ENCODE measurements at places on chromosomes 5 and 9.

GRCh38 chr9:94031380-94031779 is 52.9 kb upstream of the PTPDC1 start:
- peak overlapping the region; percentile 34 for H3K27ac ChIP-seq
- peaks cover 2% of the 10 kb centered on the region for H3K27me3 ChIP-seq
- DNase-seq, result no peak
- peaks cover 20% of the 10 kb centered on the region for H3K4me1 ChIP-seq
- peaks cover 12% of the 10 kb centered on the region for H3K36me3 ChIP-seq

DNA sequence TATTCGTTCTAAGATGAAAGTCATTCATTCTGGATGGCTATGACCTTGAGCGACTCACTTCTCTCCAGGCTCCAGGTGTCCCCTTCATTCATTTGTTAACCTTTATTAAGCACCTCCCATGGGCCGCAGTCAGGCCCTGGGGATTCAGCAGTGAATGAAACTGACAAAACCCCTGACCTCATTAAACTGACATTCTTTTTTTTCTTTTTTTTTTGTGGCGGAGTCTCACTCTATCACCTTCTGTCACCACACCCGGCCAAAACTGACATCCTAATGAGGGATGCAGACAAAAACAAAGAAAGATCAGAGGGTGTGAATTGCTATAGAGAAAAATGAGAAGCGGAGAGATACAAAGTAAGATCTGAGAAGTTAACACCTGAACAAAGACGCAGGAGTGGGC is 16.5 kb upstream of the ODF2 start:
- no peaks in the 10 kb centered on the region for H3K36me3 ChIP-seq
- no peak overlapping the region for H3K27ac ChIP-seq
- no peaks in the 10 kb centered on the region for H3K27me3 ChIP-seq
- DNase-seq, result no peak
- H3K4me1 ChIP-seq, result peaks cover 11% of the 10 kb centered on the region
- no peak overlapping the region for H3K4me3 ChIP-seq

- H3K36me3 ChIP-seq, result no peaks in the 10 kb centered on the region
- DNase-seq, result no peak
- peaks cover 38% of the 10 kb centered on the region for H3K27me3 ChIP-seq
- peaks cover 9% of the 10 kb centered on the region for H3K4me1 ChIP-seq
Observed at GRCh38 chr5:123033157-123033671, 3.3 kb downstream of the PPIC start.

DNA sequence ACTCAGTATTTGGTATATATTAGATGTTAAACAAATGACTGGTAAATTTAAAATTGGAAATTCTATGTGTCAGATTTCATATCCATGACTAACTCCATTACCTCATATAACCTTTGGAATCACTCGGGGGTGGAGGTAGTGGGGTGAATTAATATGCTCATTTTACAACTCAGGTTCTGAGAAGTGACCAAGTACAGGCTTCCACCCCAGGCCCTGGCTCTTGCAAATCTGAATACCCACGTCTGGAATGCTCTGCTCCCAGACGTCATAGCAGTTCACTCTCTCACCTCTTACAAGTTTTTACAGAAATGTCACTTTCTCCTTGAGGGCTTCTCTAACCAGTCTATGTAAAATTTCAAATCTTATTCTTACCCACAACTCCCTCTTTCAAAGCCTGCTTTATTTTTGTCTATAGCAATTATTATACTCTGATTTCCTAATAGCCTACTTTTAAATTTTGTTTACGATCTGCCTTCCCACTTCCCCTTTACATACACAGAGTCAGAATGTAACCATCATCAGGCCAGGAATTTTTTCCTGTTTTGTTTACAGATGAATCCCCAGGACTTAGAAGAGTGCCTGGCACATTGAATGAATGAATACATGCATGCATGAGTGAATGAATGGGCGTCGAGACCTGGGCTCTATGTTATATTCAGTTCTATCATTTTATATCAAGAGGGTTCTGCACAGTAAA is 134.1 kb upstream of the IFNE start:
- H3K27ac ChIP-seq, result no peak overlapping the region
- no peaks in the 10 kb centered on the region for H3K36me3 ChIP-seq
- H3K4me3 ChIP-seq, result no peak overlapping the region
- peaks cover 11% of the 10 kb centered on the region for H3K4me1 ChIP-seq
- H3K27me3 ChIP-seq, result peaks cover 1% of the 10 kb centered on the region

- no peaks in the 10 kb centered on the region for H3K4me1 ChIP-seq
- H3K36me3 ChIP-seq, result peaks cover 15% of the 10 kb centered on the region
- no peak overlapping the region for H3K4me3 ChIP-seq
- H3K27ac ChIP-seq, result no peak overlapping the region
- H3K27me3 ChIP-seq, result no peaks in the 10 kb centered on the region
Observed at GRCh38 chr5:67093279-67093678, 103.3 kb downstream of the CD180 start.
